ENCODE measurements at places on chromosomes 2 and 18. TPM values are rescaled to one million over a fixed set of nuclear protein-coding genes. Genes with fewer than 3 reads are reported as not detected.

- H3K27ac ChIP-seq: no peak overlapping the region
- no peaks in the 10 kb centered on the region for H3K36me3 ChIP-seq
- DNase-seq: no peak
- H3K4me3 ChIP-seq: no peak overlapping the region
- H3K4me1 ChIP-seq: no peaks in the 10 kb centered on the region
Observed at GRCh38 chr18:22630980-22631379, 213.3 kb upstream of the CTAGE1 start.

DNA sequence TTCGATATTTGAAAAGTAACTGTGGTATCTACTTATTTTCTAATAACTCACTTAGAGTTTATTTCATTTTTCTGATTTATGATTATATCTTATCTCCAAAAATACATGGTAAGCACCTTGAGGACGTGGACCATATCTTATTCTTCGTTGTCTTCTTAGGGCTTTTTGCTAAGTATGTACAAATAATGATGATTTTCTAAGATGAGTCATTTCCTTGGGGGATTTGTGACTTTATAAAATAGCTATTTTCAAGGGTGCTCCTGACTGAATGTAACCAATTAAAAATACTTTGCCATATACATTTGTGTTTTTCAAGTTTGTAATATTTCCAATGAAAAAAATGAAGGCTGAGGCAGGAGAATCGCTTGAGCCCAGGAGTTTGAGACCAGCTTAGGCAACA lies 56.3 kb downstream of the GREB1L start:
- H3K36me3 ChIP-seq: no peaks in the 10 kb centered on the region
- no peak overlapping the region for H3K27ac ChIP-seq
- DNase-seq: no peak
- H3K4me3 ChIP-seq: no peak overlapping the region
- peaks cover 5% of the 10 kb centered on the region for H3K4me1 ChIP-seq
- no peaks in the 10 kb centered on the region for H3K27me3 ChIP-seq

DNA sequence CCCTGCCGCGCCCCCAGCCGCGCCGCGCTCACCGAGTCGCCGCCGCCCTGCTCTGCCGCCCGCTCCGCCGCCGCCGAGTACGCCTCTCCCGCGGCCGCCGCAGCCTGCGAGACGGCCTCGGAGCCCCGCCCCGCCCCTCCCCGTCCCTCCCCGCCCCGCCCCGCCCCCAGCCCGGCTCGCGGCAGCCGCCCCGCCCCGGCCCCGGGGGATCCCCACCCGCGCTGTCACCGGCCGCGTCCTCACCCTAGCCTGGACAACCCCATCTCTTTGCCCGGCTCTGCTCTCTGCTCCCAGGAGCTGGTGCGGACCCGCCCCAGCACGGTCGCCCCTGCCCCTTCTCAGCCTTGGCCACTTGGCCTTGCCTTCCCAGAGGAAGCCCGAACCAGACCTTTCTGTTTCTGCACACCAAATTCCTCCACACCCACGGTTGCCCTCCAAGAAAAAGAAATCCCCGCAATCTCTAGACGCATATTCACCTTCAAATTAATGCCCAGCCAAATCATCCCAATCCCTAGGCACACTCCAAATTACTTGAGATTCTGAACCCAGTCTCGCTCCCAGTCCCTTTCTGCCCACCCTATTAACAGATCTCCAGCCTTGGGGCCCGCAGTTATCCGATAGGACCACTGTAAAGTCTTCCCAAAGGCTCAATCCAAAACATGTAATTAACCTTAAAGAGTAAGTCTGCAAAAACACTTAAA lies at the start of gene CYRIA:
Gene CYRIA (minus strand): TSS at position 87 of the 701 bp plus-strand sequence. CDS start 77,715 bp downstream, outside the sequence.
- DNase-seq: no peak
- H3K36me3 ChIP-seq: no peaks in the 10 kb centered on the region
- peaks cover 15% of the 10 kb centered on the region for H3K27me3 ChIP-seq
- H3K4me1 ChIP-seq: peaks cover 8% of the 10 kb centered on the region
- peak within 1 kb of the TSS; percentile 25 for H3K4me3 ChIP-seq

- no peaks in the 10 kb centered on the region for H3K36me3 ChIP-seq
- no peaks in the 10 kb centered on the region for H3K4me1 ChIP-seq
- no peak for DNase-seq
Observed at GRCh38 chr2:172046080-172046678, 39.1 kb upstream of the DLX1 start.

DNA sequence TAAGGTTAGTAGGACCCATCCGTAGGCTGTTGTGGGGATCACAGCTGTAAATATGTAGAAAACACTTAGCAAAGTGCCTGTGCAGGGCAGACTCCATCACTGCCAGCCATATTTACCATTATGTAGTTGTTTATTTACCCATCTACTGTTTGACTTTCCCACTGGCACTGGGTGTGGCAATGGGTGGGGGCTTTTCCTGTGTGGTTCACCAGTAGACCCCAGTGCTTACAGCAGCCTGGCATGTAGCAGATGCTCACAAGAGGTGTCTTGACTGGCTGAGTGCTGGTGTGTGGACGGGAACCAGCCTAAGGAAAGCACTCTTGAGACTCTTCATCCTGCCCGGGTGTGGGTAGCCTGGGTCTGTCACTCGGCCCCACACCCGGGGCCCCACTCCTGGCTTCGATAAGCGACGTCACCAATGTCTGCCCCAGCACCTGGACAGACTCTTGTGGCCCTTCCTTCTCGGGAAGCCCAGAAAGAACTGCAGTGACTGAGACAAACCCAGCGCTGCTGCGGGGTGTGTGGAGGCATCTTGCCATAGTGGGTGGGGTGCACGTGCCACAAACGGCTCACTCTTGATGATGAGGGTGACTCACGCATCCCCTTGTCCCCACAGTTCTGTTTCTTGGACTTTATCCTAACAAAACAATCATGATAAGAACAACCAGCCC lies 78.3 kb downstream of the HDAC4 start:
- H3K27ac ChIP-seq: no peak overlapping the region
- peaks cover 52% of the 10 kb centered on the region for H3K4me1 ChIP-seq
- H3K4me3 ChIP-seq: no peak overlapping the region
- no peaks in the 10 kb centered on the region for H3K27me3 ChIP-seq
- peak; percentile 58 for DNase-seq

GRCh38 chr2:142130111-142131009 lies 456 bp downstream of the LRP1B start:
- H3K4me1 ChIP-seq: peaks cover 12% of the 10 kb centered on the region
- H3K4me3 ChIP-seq: peak overlapping the region; percentile 33
- peak; percentile 40 for DNase-seq
- H3K36me3 ChIP-seq: no peaks in the 10 kb centered on the region
- peaks cover 62% of the 10 kb centered on the region for H3K27me3 ChIP-seq
- H3K27ac ChIP-seq: no peak overlapping the region

DNA sequence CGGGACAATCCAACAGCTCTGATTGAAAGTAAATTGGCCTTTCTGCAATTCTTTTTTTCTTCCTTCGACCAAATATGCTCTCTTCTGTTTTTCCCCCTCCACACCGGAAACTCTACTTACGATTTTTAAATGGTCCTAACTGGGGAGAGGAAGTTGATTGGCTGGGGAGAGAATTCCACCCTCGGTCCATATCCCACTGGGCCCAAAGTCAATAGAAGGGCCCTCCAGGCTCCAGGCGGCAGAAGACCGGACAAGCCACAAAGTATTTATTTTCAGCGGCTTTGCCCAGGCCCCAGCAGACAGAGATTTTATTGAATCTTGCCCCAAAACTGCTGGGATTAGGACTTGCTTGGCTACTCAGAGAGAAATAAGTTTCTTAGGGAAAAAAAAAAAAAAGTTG lies 37.1 kb upstream of the SMAD7 start:
- H3K4me1 ChIP-seq: peaks cover 95% of the 10 kb centered on the region
- H3K36me3 ChIP-seq: no peaks in the 10 kb centered on the region
- DNase-seq: no peak
- no peaks in the 10 kb centered on the region for H3K27me3 ChIP-seq
- peak overlapping the region; percentile 85 for H3K27ac ChIP-seq

DNA sequence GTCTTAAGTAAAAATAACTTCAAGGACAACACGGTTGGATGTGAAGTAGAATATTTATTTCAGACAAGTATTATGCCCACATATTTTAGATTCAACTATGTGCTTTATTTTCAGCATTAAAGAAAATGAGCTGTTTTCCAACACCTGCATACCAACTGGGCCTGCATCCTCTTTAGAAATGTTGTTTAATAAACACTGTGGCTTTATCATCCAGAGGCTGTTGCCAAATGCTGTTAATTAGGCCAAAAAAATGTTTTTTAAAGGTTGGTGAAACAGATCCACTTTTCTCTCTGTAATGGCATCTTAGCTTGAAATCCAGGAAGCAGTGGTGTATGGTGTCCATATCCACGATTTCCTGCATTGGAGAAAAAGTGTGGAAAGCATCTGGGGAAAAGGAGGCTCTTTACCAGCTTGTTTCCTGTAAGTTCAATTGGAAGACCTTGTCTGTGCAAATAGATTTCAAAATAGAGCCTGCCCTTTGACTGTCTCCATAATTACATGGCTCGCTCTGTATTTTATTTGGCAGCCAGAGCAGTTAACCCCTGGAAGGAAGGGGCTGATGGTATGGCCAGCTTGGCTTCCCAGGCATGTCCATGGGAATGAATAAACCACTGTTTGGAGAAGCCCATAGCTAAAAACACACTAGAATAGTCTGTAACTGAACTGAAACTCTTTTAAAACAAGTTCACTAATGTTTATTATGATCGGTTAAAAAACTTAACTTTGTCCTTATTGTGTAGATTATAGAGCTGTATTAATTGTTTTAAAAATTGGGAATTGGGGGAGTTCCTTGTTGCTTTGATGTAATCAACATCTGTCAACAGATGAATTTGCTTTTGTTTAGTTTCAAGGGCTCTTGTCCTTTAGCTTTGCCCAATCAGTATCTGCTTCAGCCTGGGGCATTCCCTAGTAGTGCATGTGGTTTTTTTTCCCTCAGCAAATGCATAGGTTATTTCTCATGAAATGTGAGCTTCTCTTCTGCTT lies 33.0 kb upstream of the DLX1 start:
- H3K27me3 ChIP-seq: no peaks in the 10 kb centered on the region
- DNase-seq: no peak
- no peak overlapping the region for H3K27ac ChIP-seq
- H3K36me3 ChIP-seq: no peaks in the 10 kb centered on the region
- no peaks in the 10 kb centered on the region for H3K4me1 ChIP-seq

- no peak for DNase-seq
- peaks cover 11% of the 10 kb centered on the region for H3K4me1 ChIP-seq
- H3K4me3 ChIP-seq: no peak overlapping the region
Observed at GRCh38 chr2:55054106-55054875, 4.0 kb upstream of the RTN4 start.

DNA sequence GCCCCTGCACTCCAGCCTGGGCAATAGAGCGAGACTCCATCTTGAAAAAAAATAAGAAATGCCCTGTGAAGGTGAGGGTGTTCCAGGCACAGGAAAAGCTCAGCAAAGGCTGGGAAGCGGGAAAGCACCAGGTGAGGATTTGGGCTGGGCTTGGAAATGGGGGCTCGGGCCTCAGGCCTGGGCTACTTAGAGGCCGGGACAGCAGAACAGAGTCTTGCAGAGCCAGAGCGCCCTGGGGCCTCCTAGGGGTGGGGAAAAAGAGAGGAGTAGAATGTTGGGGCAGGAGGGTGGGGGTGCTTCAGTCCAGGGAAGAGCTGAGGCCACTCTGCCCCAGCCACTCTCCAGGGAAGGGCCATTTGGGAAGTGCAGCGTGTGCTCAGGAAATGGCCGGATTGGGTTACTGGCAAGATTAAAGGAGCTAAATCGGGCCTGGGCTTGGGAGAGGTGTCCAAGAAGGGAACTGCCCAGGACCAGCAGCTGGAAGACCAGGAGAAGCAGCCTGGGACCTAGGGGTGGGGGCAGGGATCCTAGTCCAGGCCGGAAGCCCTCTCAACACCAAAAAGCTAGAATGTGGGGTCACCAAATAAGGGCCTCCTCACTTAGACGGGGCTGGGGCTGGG lies 13.8 kb upstream of the DES start:
- DNase-seq: no peak
- H3K27ac ChIP-seq: no peak overlapping the region
- H3K4me1 ChIP-seq: peaks cover 8% of the 10 kb centered on the region
- no peak overlapping the region for H3K4me3 ChIP-seq
- no peaks in the 10 kb centered on the region for H3K27me3 ChIP-seq
- no peaks in the 10 kb centered on the region for H3K36me3 ChIP-seq

DNA sequence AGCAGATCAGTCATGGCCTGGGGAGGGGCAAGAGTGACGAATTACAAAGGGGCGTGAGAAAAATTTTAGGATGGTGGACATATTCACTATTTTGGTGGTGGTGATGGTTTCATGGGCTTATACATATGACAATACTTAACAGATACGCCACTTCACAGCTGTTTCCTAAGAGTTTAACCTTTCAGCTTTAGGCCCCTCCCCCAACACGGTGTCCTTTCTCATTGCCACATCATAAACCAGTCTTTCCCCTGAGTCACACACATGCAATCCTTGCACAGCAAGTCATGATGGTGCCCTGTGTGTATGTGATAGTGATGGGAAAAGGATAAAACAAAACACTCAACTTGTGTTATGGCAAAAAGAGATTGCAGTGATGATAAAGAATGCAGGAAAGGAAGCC lies 47.6 kb upstream of the IL1R1 start:
- peak overlapping the region; percentile 5 for H3K27ac ChIP-seq
- H3K4me1 ChIP-seq: peaks cover 9% of the 10 kb centered on the region
- no peaks in the 10 kb centered on the region for H3K36me3 ChIP-seq
- peak; percentile 53 for DNase-seq
- no peak overlapping the region for H3K4me3 ChIP-seq
- no peaks in the 10 kb centered on the region for H3K27me3 ChIP-seq

- no peak overlapping the region for H3K27ac ChIP-seq
- DNase-seq: no peak
Observed at GRCh38 chr2:18096836-18097405, 218.5 kb downstream of the KCNS3 start.

DNA sequence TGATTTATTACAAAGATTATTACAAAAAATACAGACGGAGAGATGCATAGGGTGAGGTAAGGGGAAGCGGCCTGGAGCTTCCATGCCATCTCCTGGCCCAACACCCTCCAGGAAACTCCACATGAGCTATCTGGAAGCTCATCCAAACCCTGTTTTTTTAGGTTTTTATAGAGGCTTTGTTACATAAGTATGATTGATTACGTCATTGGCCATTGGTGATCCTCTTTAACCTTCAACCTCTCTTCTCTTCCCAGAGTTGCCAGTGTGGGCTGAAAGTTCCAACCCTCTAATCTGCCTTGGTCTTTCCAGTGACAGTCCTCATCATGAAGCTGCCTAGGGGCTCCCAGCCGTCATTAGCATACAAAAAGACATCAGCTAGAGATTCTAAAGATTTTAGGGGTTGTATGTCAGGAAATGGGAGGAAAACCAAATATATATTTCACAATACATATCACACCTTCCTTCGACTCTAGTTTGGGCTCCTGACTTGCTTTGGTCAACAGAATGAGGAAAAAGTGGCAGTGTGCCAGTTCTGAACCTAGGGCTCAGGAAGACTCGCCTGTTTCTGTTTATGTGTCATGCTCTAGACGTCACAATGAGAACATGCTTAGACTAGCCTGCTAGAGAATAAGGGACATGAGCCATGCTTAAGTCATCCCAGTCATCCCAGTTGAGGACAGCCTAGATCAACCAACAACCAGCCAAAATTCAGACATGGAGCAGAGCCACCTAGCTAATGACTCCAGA lies 54.1 kb downstream of the ETAA1 start:
- H3K4me1 ChIP-seq: peaks cover 16% of the 10 kb centered on the region
- H3K36me3 ChIP-seq: no peaks in the 10 kb centered on the region
- no peak overlapping the region for H3K27ac ChIP-seq
- no peak overlapping the region for H3K4me3 ChIP-seq
- no peaks in the 10 kb centered on the region for H3K27me3 ChIP-seq

CCDC195 gene
- total RNA-seq: not detected

VPS4B gene
- total RNA-seq: 47.8 TPM

RALB gene
- total RNA-seq: 63.1 TPM
